Nephron progenitor cell (in vitro differentiated cells): ENCODE measurements at places on chromosomes 2 and 18.

DNA sequence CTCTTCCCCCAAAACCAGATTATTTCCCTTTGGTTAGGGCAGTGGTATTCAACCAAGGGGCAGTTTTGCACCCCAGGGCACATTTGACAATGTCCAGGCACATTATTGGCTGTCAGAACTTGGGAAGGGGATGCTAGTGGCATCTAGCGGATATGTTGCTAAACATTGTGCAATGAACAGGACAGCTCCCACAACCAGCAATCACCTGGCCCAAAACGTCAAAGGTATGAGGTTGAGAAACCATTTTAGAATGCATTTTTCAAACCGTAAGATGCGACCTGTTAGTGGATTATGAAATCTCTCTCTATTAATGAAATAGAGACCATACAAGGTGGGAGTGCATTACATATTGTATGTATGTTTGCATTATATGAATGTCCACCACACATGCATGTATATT lies 54.2 kb downstream of the CD8B2 start:
- DNase-seq: no peak

DNA sequence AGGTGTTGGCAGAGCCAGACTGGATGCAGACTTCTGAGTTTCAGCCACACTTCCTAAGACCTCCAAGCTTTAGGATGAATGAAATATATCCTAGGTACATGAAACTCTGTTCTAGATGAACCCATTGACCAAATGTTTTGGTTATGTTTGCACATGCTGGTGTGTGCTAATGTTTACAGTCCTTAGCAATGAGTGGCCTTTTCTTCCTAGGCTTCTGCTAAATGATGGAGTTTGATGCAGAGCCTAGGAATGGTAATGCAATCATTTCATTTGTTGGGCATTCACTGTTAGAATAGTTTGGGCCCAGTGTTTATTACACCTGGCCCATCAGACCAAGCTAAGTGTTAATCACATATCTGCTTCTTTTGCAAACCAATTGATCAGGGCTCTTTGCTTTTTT lies 464.7 kb downstream of the MEIS1 start:
- DNase-seq: no peak

GRCh38 chr2:10256031-10256514 lies 46.6 kb upstream of the HPCAL1 start:
- DNase-seq: peak; percentile 0

DNA sequence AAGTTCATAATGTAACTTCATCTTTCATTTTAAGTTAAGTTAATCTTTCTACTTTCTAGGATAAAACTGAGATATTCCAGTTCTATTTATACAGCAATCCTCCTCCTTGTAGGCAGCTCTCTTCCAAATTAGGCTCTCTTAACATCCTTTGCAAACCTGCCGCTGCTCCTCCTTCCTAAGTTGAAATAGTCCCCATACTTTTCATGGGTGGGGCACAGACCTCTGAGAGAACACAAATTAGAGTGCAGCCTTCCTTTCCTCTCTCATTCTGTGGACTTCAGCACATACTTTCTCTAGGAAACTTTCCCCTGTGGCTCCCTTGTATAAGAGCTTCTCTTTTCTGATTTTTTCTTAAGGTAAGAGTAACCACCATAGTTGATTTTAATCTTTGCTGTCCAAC lies 28.3 kb downstream of the TWSG1 start:
- no peak for DNase-seq

DNA sequence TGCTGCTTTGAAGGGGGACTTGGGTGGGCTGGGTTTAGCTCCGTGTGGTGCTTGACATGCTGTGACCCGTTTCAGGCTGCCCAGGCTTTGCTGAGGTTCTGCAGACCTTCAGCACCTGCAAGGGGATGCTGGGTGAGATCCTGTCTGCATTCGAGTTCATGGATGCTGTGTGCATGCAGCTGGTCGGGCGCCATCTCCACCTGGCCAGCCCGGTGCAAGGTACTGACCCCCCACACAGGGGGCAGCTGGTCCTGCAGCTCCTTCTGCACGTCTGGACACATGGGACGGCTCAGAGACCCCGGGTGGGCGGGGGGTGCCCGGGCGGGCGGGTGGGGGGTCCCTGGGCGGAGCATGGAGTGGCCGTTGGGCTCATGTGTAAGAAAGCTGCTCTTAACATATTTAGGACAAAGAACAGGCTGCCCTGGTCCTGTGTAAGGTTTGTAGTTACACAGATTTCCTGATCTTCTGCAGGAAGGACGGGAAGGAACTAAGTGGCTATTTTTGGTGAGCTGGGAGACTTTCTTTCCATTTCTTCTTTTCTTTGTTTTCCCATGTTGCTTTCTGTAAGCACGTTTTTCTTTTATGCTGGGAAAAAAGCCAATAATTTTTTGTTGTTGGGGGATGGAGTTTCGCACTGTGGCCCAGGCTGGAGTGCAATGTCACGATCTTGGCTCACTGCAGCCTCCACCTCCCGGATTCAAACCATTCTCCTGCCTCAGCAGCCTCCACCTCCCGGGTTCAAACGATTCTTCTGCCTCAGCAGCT lies 15.8 kb downstream of the D2HGDH start:
- no peak for DNase-seq

DNA sequence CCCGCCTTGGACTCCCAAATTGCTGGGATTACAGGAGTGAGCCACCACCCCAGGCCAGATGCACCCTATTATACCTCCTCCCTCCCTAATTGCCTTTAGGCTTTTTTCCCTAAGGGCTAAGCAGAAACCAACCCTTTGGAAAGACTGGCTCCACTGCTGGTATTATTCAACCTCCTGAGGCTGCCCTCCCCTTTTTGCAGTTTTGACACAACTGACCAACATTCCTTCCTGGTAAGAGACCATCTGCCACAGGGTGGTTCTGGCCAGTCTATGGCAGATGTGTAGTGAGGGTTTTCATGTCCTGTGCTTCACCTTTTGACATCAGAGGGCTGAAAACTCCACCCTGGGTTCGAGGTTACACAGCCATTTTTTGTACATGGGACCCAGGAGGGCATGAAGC lies 1785.3 kb upstream of the CELF4 start:
- DNase-seq: no peak

- no peak for DNase-seq
Observed at GRCh38 chr2:88942798-88943197, 251.3 kb downstream of the RPIA start.

DNA sequence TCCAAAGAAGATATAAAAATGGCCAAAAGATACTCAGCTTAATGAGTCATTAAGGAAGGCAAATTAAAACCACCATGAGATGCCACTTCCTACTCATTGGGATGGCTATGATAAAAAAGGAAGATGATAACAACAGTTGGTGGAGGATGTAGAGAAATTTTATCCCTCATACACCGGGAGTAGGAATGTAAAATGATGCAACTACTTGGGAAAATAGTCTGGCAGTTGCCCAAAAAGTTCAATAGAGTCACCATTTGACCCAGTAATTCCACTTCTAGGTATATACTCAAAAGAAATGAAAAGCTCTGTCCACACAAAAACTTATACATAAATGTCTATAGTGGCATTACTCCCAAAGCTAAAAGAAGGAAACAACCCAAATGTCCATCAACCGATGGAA lies 10.1 kb upstream of the SULT1C2 start:
- DNase-seq: no peak

GRCh38 chr18:74654638-74655037 lies 57.0 kb downstream of the ZNF407 start:
- DNase-seq: no peak

- no peak for DNase-seq
Observed at GRCh38 chr2:121243821-121244460, 41.1 kb downstream of the TFCP2L1 start.

DNA sequence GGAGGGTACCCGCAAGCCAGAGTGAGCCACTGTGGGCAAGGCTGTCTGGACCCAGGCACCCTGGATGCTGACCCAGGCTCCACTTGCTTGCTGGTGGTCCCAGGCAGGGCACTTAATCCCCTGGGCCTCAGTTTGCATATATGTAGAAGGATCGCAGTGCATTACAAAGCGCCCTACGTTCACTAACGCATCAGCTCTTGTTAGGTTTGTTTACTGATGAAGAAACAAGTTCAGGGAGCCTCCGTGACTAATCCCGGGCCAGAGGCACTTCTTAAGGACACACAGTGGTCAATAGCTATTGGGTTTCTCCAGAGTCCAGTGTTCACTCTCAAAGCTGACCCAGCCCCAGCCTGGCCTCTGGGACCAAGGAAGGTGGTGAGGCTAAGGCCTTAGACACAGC lies 70.2 kb downstream of the LBH start:
- no peak for DNase-seq

GRCh38 chr2:12612671-12613070 lies 104.1 kb upstream of the TRIB2 start:
- DNase-seq: no peak

DNA sequence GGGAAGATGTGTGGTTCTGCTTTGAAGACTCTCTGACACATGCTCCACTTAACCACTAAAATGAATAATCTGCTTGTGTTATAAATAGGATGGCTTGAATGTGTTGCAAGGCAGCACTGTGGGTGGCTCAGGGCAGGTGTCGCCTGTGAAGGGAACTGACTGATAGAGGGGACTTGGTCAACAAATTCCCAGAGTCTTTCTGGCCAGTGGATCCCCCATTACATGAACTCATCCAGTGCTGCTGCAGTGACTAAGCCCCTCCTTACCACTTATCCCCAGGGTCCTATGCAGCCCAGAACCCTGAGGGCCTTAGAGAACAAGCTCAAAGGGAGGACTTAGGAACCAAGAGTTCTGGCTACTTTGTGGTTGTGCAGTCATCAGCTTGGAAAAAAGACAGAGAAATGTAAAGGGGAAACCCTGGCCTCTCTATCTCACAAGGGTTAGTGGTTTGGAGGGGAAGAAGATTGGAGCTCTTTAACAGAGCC lies 226.2 kb upstream of the TNP1 start:
- DNase-seq: no peak

- DNase-seq: no peak
Observed at GRCh38 chr2:2901384-2902345, 476.0 kb downstream of the EIPR1 start.

- no peak for DNase-seq
Observed at GRCh38 chr2:98803405-98804264, 72.7 kb upstream of the MGAT4A start.

DNA sequence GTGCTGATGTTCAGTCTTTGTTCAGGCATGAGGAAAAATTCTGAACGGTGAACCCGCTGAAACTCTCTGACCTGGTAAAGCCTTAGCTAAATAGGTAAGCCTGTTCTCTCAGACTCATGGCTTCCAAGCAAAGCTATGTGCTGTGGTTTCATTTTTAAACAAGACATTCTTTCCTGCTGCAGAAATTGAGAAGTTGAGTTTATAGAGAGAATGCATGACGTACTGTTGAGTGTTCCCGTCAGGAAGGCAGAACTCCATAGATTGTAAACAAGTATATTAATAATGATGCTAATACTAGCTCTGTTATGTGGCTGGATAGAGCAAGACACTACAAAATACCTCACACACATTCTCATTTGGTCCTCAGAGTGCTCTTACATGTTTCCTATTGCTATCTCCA lies 424.0 kb upstream of the CRIM1 start:
- no peak for DNase-seq

- DNase-seq: no peak
Observed at GRCh38 chr2:44110444-44110843, 58.2 kb upstream of the PPM1B start.

- DNase-seq: no peak
Observed at GRCh38 chr2:146721486-146721885, 1123.3 kb upstream of the ACVR2A start.

DNA sequence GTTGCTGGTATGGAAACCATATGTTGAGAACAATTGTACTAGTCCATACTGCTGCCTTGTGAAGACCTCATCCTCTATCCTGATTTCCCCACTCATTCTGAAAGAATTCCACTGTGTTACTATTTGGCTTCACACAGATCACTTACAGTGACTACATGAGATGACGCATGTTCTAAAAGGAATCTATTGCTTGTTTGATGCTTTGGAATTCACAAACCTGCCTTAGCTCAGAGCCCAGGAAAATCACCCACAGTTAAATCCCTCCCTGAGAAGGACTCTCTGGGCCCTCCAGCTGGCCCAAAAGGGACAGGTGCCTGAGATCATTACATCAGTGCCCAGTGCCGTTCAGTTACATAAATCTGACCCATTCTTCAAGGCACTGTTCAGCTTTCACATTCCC lies 45.3 kb downstream of the KLHL29 start:
- DNase-seq: no peak

DNA sequence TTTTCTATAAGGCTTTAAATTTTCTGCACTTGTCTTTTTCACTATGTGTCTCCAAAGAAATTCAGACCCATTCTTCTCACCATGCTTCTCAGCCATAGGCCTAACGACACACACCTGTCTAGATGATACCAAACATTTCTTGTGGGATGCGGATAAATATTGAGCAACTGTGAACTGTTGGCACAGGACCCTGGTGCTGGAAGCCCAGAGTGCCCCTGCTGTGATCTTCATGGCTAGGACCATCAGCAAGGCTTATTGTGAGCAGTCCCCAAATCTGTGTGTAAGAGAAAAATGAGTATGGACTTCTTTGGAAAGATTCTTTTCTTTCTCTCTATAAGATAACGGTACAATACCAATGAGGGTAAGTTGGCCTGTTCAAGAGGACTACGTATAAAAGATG lies 54.1 kb upstream of the NCK2 start:
- DNase-seq: no peak

GRCh38 chr2:168118733-168119514 lies 128.5 kb downstream of the STK39 start:
- peak; percentile 48 for DNase-seq

- DNase-seq: no peak
Observed at GRCh38 chr2:152493417-152493816, 158.4 kb downstream of the FMNL2 start.

GRCh38 chr2:11100130-11100529 lies 55.1 kb upstream of the SLC66A3 start:
- DNase-seq: no peak

DNA sequence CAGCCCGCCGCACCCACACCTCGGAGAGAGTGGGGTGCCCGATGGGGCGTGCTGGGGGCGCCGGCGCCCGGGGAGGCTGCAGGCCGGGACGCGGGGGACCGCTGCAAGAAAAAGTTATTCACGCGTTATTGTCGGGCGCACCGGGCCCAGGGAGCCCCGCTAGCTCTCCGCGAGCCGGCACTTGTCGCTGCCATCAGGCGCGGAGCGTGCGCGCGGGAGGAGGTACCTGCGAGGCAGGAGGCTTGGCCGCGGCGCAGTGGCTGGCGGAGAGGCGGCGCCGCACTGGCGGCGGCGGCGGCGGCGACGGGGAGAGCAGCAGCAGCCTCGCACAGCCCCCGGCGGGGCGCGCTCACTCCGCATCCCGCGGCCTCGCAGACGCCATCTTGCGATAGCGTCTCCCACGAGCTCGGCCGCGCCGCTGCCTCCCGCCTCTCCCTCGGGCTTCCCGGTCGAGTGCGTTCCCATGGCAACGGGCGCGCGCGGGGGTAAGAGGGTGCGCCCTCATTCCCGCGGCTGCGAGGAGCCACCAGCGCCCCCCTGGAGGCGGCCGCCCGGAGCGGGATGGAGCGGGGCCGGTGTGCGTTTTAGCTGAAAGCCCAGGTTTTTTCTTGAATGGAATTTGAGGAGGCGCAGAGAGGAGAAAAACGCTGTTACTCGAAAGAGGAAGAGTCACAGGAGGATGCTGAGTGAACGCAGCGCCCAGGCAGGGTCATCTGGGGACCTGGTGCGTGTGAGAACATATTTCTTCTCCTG lies at the start of gene CHN1:
TSS of gene CHN1 (minus strand) at position 402 of the 753 bp plus-strand sequence. CDS start 469 bp downstream, outside the sequence.
- peak; percentile 97 for DNase-seq

GRCh38 chr18:79447703-79448367 lies 52.1 kb downstream of the NFATC1 start:
- no peak for DNase-seq
